ENCODE measurements at places on chromosomes 1 and 21. TPM values are rescaled to one million over a fixed set of nuclear protein-coding genes. Genes with fewer than 3 reads are reported as not detected.

Gene OR2T34
- not detected for total RNA-seq

Gene RAB42
- 8.5 TPM for total RNA-seq

Gene PDZK1
- 0.63 TPM for total RNA-seq

Gene GUCA2B
- total RNA-seq = not detected

Gene ACTA1
- total RNA-seq = not detected

Gene CCDC185
- not detected for total RNA-seq

Gene KLF17
- 0.24 TPM for total RNA-seq

Gene EXTL1
- total RNA-seq = 0.65 TPM

Gene HTR6
- not detected for total RNA-seq

Gene LCE3E
- total RNA-seq = not detected

Gene PLA2G5
- total RNA-seq = 2.1 TPM

Gene CD244
- total RNA-seq = 0.95 TPM

Gene CDC42BPA
- total RNA-seq = 41.5 TPM

Gene ACBD6
- total RNA-seq = 46.2 TPM

Gene PLA2G2F
- total RNA-seq = not detected

Gene TTC22
- total RNA-seq = 1.7 TPM

Gene TMEM82
- not detected for total RNA-seq

Gene TCHH
- 1.3 TPM for total RNA-seq

Gene SLFNL1
- 0.72 TPM for total RNA-seq

Gene TIE1
- 15.2 TPM for total RNA-seq

Gene RHCE
- not detected for total RNA-seq

Gene CD1D
- total RNA-seq = 2.9 TPM

Gene OVAAL
- total RNA-seq = not detected

Gene ADAMTSL4
- total RNA-seq = 33.7 TPM

Gene LRRIQ3
- 0.63 TPM for total RNA-seq

Gene MYOG
- not detected for total RNA-seq

Gene AP4B1
- 16.5 TPM for total RNA-seq

Gene IVNS1ABP
- 68.5 TPM for total RNA-seq

Gene OR2T11
- not detected for total RNA-seq

Gene XCL1
- not detected for total RNA-seq

Gene MYCL
- total RNA-seq = not detected

Gene S100PBP
- 47.6 TPM for total RNA-seq

Gene SYPL2
- 2.1 TPM for total RNA-seq

Gene CD52
- 4.3 TPM for total RNA-seq

Gene SNX7
- total RNA-seq = 20.0 TPM

All from omental fat pad (tissue), 4 donors.